ENCODE measurements at places on chromosomes 7 and 10. TPM values are rescaled to one million over a fixed set of nuclear protein-coding genes. Genes with fewer than 3 reads are reported as not detected.

Gene SNX10
- 23.5 TPM for total RNA-seq

Gene CRTAC1
- total RNA-seq: not detected

Gene RGR
- not detected for total RNA-seq

Gene WDFY4
- total RNA-seq: 0.35 TPM

Gene HEPACAM2
- not detected for total RNA-seq
